ENCODE measurements at places on chromosomes 2 and 18. TPM values are rescaled to one million over a fixed set of nuclear protein-coding genes. Genes with fewer than 3 reads are reported as not detected.

GRCh38 chr2:118536306-118536705 is 311.1 kb downstream of the EN1 start:
- no peak overlapping the region for H3K27ac ChIP-seq
- peaks cover 4% of the 10 kb centered on the region for H3K27me3 ChIP-seq
- no peak for DNase-seq
- no peaks in the 10 kb centered on the region for H3K36me3 ChIP-seq

- peaks cover 58% of the 10 kb centered on the region for H3K36me3 ChIP-seq
- H3K27me3 ChIP-seq: no peaks in the 10 kb centered on the region
- H3K27ac ChIP-seq: peak within 1 kb of the TSS; percentile 98
- peak within 1 kb of the TSS; percentile 92 for H3K4me3 ChIP-seq
- peak; percentile 46 for DNase-seq
- peaks cover 64% of the 10 kb centered on the region for H3K4me1 ChIP-seq
Observed at GRCh38 chr2:203867561-203868200, at the start of gene CTLA4. Gene CTLA4 (plus strand): TSS chr2:203867771. CDS start chr2:203867943, 172 bp downstream.

DNA sequence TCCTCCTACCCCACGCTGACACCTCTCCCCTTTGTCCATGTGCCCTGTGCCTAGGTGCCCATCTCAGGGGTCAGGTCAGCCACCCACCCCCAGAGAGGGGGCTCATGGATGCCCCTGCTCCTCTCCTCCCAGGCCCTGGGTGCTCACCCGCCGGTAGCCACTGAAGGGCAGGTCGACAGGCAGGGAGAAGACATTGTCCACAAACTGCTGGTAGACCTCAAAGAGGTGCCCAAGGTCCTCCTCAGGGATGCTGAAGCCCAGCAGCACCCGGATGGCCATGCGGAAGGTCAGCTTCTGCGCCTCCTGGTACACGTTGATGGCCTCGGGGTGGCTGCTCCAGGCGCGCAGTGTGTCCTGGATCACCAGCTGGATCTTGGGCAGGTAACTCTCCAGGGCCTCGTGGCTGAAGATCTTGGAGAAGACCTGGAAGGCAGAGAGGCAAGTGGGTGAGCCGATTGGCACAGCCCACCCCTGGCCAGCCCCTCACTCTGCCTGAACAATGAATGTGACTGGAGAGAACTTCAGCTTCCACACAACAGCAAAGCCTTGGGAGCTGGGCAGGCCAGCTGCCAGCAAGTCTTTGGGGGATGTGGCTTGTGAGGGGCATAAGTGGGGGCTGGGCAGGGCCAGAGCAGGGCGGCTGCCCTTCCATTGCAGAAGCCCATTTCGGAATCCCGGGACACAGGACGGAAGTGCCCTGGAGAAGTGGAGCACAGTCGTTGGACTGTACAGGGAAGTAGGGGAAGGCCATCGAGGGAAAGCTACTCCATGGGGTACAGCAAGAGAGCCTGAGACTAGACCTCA is 12.5 kb downstream of the CYP26B1 start:
- no peaks in the 10 kb centered on the region for H3K27me3 ChIP-seq
- no peak overlapping the region for H3K27ac ChIP-seq
- no peak overlapping the region for H3K4me3 ChIP-seq
- no peak for DNase-seq
- H3K4me1 ChIP-seq: no peaks in the 10 kb centered on the region
- H3K36me3 ChIP-seq: no peaks in the 10 kb centered on the region

DNA sequence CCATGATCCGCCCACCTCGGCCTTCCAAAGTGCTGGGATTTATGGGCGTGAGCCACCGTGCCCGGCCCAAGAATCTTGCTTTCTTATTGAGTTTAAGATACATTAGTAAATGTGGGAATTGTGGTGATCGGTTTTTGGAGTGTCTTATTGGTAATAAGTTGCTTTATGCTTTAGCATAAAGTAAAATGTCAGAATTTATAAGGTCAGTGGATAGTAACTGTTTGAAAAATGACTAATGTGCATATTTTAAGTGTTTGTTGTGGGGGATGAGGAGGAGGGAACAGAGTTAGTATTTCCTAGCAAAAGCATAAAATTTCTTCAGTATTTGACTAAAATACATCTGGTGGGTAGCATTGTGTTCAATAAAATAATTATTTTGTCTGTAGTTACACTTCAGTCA is 77.4 kb downstream of the SLC39A10 start:
- no peaks in the 10 kb centered on the region for H3K27me3 ChIP-seq
- no peaks in the 10 kb centered on the region for H3K4me1 ChIP-seq
- H3K4me3 ChIP-seq: no peak overlapping the region
- DNase-seq: no peak

DNA sequence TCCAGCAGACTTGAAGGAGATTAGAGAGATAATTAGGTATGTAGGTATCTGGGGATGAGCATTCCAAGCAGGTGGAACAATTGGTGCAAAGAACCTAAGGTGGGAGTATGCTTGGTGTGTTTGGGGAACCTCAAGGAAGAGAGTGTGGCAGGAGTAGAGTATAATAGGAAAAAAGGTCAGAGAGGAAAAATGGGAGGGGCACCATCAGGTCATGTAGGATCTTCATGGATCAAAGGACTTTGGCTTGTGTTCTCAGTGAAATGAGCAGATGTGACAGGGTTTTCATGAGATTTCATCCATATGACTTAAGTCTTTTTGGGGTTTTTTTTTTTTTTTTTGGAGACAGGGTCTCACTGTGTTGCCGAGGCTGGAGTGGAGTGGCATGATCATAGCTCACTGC is 47.3 kb downstream of the RBBP8 start:
- H3K27me3 ChIP-seq: no peaks in the 10 kb centered on the region
- no peak for DNase-seq
- H3K4me1 ChIP-seq: peaks cover 18% of the 10 kb centered on the region
- no peak overlapping the region for H3K4me3 ChIP-seq
- peaks cover 33% of the 10 kb centered on the region for H3K36me3 ChIP-seq

Gene C2orf66
- total RNA-seq: not detected
